ENCODE measurements at places on chromosomes 3 and 15.
A peak's percentile ranks its signal among the peaks of the same experiment; 100 is the strongest.

DNA sequence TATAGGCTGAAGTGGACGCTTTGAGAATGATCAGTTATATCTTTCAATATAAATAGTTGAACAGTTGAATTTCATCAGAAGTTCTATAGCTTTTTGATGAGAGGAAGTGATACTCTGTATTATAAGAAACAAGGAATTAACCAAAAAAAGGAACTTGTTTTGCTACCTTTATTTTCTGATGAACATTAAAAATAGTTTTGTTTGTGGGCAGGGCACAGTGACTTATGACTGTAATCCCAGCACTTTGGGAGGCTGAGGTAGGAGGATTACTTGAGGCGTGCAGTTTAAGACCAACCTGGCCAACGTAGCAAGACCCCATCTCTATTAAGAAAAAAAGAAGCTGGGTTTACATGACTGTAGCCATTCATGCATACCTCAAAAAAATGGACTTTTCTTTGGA lies 16.7 kb downstream of the BLOC1S6 start:
- no peak for DNase-seq

- no peak for DNase-seq
Measured at GRCh38 chr3:50483374-50483773, 20.1 kb downstream of the CACNA2D2 start.

- peak; percentile 6 for DNase-seq
Measured at GRCh38 chr3:188788621-188789081, 383.1 kb upstream of the TPRG1 start.

GRCh38 chr3:46898321-46899150 lies 21.0 kb downstream of the PTH1R start:
- no peak for DNase-seq

DNA sequence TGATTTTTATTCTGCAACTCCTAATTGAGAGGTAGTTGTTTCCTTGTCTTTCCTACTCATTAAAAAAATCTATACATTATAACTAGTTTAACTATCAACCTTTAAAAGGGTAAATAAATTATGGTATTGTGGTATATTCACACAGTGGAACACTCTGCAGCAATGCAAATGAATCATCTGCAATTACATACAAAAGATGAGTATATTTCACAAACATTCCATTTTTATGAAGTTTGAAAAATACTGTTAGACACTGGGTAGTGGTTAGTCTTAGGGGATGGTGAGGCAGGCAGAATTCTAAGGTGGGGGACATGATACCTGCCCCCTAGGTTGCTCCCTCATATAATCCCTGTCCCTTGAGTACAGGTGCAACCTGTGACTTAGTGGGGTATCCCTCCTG lies 44.0 kb upstream of the MAGI1 start:
- no peak for DNase-seq

- no peak for DNase-seq
Measured at GRCh38 chr3:158780766-158781165, 21.1 kb upstream of the MFSD1 start.

DNA sequence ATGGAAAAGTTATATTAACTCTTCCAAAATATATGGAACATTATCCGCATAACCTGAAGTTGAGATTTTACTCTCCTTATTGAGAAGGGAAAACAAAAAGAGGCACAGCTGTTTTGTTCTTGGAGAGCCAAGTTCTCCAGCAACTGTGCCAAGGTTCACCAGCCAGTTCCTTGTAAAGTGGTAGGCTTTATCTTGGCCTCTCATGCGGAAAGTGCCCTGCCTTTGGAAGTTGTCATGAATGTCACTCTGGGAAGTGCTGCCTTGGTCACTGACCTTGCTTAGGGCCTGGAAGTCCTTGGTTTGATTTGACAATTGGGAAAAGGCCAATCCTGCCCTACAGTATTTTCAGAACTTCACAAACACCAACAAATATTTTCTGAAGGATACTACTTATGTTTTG lies 44.2 kb upstream of the THRB start:
- DNase-seq = no peak

DNA sequence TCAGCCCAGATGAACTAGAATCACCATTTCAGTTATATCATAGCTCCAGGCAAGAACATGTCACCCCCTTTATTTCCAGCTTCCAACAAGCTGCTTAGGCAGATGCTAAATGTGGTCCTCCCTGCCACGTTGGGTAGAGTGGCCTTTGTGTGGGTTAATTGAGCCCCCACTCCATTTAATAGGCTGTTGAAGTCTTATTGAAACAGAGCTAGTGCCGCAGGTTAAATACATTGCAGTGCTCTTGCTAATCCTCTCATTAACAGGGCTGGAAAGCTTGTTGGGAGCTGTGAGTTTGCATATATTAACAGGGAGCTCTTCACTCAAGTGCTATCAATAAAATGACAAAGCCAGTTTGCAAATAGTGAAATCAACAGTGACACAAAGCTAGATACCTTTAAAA lies 248.4 kb upstream of the CMC1 start:
- no peak for DNase-seq

DNA sequence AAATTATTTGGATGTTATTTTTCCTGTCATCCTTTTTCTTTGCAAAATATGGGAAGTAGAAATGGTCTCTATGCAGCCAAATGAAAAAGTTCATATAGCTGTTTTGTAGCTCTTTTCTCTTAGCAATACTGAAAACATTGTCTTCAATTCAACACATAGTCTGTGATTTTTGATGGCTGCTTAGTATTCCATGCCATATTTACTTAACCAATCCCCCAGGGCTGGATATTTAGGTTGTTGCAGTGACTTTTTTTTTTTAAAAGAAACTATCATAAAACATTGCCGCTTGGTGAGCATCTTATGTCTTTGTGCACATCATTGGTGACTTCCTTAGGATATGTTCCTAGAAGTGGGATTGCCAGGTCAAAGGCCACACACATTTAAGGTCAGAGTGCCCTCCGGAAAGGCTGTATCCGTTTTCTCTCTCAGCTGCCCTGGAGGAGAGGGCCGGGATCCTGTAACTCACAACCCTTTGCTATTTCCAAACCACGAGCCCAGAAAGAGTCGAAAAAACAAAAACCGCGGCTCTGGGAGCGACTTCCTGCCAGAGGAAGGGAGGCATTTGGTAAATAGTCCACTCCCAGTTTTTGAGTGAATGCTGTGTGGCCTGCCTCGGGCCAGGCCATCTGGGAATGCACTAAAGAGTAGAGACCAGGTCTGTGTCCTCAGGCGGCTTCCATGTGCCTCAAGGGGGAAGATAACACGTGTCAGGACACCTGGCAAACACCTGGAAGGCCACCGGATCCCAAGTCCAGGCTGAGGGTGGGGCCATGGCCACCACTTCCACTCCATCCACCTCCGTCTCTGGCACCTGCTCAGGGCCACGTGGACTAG lies 41.9 kb downstream of the SMAD6 start:
- DNase-seq = no peak

DNA sequence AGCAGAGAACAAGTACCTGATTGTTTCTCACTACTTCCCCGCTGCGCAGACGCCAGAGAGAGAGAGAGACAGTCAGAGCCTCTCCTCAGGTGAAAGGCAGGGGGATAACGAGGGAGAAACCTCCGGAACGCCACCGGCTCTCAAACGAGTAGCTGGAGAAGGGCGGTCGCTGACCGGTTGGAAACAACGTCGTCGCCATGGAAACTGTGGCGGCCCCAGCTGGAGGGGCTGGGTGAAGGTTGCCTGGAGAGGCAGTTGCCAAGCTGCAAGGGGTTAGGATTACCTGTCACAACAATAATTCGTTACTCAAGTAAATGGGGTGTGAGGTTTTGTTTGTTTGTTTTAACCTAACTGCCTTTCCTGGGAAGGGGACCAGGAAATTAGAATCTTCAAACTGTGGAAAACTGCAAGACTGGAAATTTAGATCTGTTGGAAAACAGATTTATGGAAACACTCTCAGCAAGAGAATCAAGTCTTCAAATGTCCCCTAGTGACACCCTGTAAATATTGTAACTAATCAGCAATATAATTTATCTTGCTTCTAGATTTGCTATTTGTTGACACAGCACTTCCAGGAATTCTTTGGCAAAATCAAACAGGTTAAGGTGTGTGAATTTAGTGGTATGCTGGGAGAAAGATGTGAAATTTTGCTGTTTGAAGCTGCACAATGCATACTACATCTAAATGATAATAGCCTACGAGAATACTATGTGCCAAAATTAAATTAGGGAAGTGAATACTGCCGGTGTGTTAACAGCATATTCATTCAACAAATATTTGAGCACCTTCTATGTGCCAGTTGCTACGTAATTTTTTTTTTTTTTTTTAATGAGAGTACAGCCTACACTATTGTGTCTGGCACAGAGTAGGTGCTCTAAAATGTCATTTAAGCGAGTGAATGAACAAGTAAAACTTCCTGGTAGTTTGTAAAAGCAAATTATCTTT lies at the start of gene DNAH12:
TSS of gene DNAH12 (minus strand) at position 164 of the 945 bp plus-strand sequence. CDS start 1,474 bp downstream, outside the sequence.
- no peak for DNase-seq

DNA sequence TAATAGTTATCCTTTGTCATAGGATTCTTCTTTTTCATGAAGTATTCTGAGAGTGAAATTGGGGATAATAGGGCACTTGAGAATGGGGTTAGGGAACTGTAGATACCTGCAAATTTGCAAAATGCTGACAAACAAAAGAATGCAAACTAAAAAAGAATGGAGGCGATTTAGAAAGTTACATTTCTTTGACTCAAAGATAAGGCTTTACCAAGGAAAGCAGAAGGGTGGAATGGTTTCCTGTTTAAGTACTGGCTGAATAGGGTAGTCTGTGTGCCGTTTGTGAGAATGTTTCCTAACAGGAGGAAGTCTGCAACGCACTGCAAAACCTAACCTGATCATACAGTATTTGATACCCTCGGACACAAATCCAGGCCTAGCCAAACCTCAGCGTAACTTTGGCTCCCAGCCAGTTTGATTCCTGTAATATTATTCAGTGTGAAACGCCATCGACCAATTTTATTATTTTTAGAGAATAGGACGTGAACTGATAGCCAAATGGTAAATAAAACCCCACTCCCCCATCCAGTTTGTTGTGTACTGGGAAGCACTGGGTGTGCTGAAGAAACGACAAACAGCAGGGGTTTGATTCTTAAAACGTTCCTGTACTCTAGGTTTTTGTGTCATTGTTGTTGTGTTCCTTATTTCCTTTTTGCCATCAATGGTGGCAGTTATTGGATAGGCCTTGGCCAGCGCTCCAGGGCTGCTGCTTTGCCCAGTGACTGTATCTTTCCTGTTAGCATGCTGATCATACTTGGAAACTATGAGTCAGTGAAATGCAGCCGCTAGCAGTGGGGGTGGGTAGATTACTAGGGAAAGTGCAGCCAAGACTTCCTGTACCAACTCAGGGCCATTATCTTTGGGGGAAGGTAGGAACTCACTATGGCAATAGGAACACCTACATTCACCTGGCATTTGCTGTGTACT lies 148.0 kb upstream of the TBL1XR1 start:
- DNase-seq = no peak

- no peak for DNase-seq
Measured at GRCh38 chr15:63236272-63236671, 41.1 kb upstream of the APH1B start.

DNA sequence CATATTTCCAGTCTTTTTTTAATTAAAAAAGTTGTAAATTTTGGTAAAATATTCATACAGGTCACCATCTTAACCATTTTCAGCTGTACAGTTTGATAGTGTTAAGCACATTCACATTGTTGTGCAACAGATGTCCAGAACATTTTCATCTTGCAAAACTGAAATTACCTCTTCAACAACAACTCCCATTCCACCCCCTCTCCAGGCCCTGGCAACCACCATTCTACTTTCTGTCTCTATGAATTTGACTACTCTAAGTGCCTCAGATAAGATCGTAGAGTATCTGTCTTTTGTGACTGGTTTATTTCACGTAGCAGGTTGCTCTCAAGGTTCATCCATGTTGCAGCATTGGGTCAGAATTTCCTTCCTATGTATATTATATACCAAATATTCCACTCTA lies 76.0 kb downstream of the SLCO3A1 start:
- DNase-seq = no peak

- DNase-seq = no peak
Measured at GRCh38 chr3:127740136-127740915, 67.6 kb downstream of the ABTB1 start.

All from stimulated activated CD8-positive, alpha-beta memory T cell treated with anti-CD3 and anti-CD28 coated beads, Interleukin-2, amount 100 ng/mL, for 1 hour (primary cell).